Fibroblast of skin of right quadriceps (primary cell): ENCODE measurements at places on chromosomes 6 and 20.

GRCh38 chr20:8662433-8662954 lies 406.4 kb upstream of the PLCB4 start:
- no peak for DNase-seq

GRCh38 chr6:109531446-109531845 lies 48.4 kb upstream of the ZBTB24 start:
- no peak for DNase-seq

- peak; percentile 21 for DNase-seq
Measured at GRCh38 chr6:56652231-56652630, 9.5 kb upstream of the DST start.

- peak; percentile 31 for DNase-seq
Measured at GRCh38 chr6:148530976-148531375, 188.3 kb downstream of the SASH1 start.

DNA sequence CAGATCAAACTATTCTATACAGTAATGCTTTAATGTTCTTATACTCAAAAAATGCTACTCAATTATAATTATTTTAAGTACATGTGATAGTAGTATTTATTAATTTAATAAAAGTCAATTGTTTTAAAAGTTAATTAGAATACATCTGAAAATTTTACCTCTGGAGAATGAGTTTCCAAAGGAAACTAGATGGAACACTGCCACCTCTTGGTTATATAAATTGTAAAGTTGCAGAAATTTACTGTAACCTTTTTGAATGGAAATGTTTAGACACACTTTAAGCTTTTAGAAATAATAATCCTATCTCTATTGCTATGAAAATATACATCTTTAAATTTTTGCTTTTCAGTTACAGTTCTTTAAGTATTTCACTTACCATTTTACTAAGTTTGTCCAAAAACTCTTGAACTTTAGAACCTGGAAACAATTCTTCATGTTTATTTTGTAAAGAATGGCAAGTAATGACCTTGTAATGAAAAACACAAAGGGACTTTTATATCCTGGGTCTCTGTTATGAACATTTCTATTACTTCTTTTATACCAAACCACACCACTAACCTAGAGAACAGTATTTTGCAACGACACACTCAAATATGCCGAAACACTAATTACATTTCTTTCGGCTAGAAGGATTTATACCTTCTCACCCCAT lies 10.9 kb upstream of the BMP5 start:
- peak; percentile 16 for DNase-seq

DNA sequence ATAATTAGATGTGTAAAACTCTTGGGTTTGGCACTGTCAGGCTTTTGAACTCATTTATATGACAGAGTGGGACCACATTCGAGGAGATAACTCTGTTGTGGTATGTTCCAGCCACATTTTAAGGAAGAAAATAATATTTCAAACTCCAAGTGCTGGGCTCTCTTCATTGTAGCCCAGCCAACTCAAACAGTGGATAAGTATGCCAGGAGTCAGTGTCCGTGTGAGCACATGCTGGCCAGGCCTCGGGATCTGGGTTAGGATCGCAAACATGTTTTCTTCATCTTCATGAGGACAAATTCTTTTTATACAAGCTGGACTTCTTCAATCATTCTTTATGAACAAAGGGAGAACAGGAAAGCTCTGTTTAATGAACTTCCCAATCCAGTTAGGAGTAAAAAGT lies 497.5 kb downstream of the MAFB start:
- DNase-seq = no peak

GRCh38 chr6:155587817-155588216 lies 132.2 kb upstream of the NOX3 start:
- DNase-seq = no peak

DNA sequence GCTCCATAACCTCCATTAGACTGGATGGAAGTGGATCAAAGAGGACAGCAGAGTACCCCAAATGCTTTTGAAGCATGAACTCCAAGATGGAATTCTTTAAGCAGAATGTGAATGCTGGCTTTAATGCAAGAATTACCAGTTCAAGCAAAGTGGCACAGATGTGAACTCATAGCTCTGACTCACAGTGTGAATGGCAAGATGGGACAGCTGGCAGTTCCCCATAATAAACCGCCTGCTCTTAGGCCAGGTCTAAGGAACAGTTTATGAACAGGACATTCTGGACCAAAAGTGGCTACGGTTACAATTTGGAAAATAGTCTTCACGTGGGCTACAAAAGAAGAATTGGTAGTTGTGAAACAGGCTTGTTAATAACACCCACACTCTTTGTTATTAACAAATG lies 76.5 kb downstream of the SPTLC3 start:
- DNase-seq = no peak

- no peak for DNase-seq
Measured at GRCh38 chr6:137162692-137163306, 10.6 kb downstream of the IL22RA2 start.

DNA sequence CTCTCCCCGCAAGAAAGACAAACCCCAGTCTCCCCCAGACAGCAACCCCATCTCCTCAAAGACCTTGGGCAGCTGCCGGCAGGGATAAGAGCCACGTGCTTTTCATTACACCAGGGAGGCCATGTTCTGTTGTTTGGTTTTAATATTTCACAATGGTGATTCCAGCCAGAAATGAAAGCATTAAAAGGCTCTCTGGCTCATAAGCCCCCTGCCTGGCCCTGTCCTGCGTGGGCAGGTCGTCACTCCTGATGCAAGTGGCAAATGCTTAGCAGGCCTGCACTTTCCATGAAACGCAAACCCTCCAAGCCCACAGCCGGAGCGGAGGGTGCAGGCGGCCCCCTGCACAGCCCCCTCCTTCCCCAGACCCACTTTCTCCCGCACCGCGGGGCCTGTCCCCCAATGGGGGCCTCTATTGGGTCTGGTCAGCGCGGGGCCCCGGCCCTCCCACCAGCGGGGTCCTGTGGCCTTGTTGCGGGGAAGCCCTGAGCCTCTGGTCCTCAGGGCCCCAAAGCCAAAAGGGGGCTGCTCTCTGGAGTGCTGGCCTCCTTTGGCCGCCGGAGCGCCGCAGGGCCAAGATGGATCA lies 77.2 kb downstream of the TMEM242 start:
- DNase-seq = peak; percentile 79

- DNase-seq = no peak
Measured at GRCh38 chr6:131443514-131443913, 129.5 kb upstream of the ARG1 start.

GRCh38 chr20:17681726-17682102 lies 328 bp downstream of the RRBP1 start:
- no peak for DNase-seq

- DNase-seq = no peak
Measured at GRCh38 chr20:49310705-49311104, 32.8 kb upstream of the ZNFX1 start.

DNA sequence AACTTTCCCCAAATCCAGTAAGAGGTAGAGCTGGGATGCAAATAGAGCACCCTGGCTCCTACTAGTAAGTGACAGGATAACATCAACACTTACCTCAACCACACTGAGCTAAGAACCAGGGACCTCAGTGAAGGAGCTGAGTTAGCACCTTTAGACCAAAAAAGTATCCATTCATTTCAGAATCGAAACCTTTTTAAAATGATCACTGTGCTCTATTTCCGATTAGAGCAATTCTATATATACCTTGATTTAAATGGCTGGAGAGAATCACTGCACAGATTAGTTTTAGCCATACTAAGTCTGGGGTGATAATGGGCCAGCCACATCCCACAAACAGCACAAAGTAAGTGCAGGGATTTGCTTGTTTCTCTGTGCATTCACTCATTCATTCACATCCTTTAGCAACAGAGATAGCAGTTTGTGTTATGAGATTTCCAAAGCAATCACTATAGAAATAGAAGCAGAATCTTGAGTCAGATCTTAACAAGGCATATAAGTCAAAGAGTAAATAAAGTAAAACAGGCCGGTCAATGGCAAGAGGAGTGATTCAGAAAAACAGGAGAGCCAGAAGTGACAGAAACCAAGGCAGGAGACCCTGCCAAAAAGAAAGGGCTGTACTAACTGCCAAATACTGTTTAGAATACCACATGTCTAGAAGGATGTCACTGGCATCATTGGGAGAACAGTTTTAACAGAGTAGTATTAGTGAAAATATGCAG lies 136.3 kb downstream of the KIF13A start:
- DNase-seq = peak; percentile 8

- DNase-seq = peak; percentile 41
Measured at GRCh38 chr6:147949981-147950622, 392.5 kb upstream of the SASH1 start.

DNA sequence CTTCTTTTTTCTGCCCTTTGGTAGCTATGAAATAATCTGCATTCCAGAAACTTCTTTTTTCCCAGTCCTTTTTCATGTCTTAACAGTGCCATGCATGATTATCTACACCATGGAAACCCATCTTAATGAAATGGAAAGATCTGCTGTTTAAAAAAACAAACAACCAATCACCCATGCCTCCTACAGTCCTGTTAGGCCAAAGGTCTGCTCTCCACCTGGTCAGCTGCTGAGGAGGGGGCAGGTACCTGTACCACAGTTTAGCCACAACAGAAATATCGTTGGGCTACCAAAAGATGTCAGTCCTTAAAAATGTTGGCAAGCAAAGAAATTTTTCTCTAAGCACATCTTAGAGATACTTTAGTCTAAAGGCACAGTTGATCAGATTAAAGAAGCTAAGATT lies 112.6 kb downstream of the SLC16A10 start:
- no peak for DNase-seq

DNA sequence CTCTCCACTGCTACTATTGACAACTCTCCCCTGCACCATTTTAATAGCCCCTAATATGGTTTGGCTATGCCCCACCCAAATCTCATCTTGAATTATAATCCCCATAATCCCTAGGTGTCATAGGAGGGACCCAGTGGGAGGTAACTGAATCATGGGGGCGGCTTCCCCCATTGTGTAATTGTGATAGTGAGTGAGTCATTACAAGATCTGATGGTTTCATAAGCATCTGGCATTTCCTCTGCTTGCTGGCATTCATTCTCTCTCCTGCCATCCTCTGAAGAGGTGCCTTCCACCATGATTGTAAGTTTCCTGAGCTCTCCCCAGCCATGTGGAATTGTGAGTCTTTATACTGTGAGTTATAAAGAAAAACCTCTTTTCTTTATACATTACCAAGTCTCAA lies 74.1 kb upstream of the TCF21 start:
- DNase-seq = peak; percentile 64

DNA sequence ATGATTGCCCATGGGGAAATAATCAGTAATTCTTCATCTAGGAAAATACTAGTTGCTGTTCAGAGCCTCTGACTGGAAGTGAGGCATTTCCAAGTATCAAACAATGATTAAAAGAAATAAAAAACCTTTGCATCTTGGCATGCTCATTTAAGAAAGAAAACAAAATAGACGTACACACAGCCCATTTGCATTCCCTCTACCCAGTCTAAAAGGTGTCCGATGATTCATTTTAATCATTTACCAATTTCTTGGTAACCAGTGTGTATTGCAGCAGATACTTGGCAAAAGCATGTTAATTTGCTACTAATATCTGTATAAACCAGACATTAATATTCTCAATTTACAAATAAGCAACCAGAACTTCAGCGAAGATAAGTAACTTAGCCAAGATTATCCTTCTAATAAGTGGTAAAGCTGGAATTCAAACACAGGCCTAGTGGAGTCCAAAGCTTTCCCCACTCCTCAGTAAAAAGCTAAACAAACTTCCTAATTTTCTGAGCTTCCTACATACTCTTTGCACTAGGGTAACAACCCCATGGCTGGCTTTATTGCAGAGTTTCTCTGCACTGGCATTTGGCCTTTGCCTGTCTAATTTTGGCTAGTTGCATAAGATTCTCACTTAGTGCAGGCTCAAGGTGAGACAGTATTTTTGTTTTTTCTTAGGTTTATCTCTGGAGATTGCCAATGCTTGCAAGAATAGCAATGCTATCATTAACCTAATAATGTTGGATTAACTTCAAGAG lies 338.1 kb downstream of the PRKN start:
- DNase-seq = no peak

DNA sequence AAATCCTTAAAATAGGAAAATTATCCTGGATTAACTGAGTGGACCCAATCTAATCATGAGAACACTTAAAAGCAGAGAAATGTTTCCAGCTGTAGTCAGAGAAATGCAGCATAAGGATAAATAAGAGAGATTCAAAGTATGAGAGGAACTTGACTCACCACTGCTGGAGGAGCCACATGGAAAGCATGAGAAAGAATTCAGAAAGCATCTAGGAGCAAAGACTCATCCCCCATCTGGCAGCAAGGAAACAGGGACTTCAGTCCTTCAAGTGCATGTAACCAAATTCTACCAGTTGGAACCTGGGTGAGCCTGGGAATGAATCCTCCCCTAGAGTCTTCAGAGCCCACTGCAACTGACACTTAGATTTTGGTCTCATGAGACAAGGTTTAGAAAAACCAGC lies 33.7 kb downstream of the RNF146 start:
- peak; percentile 91 for DNase-seq

GRCh38 chr6:125749173-125749864 lies at the start of gene HEY2:
Gene HEY2, plus strand, starts transcription at chr6:125749632. Its CDS starts 145 bp downstream, at chr6:125749777.
- DNase-seq = peak; percentile 83

DNA sequence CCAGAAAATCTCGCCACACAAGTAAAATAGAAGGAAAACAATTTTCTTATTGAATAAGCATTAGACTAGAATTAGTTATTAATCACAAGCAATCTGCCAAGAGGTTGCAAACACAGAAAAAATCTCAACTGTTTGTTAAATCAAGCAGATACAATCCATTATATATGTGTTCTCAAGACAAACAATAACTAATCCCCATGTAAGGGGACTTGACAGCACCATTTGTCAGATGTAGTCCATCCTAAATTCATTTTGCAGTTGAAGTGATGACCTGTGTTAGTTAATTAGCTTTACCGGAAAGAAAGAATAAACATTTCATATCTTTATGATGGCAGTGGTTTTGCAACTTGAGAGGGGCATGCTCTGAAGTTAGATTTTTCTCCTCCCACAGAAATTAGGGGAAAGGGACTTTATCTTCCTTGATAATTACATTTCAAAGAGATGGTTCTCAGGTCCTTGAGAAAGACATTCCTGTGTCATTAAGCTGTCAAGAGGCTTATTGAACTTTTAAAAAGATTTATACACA lies 1588.0 kb downstream of the GRIK2 start:
- DNase-seq = no peak

GRCh38 chr6:42405021-42405420 lies 46.7 kb downstream of the TRERF1 start:
- DNase-seq = peak; percentile 50

- DNase-seq = no peak
Measured at GRCh38 chr20:38085026-38085425, 51.5 kb downstream of the RPRD1B start.

DNA sequence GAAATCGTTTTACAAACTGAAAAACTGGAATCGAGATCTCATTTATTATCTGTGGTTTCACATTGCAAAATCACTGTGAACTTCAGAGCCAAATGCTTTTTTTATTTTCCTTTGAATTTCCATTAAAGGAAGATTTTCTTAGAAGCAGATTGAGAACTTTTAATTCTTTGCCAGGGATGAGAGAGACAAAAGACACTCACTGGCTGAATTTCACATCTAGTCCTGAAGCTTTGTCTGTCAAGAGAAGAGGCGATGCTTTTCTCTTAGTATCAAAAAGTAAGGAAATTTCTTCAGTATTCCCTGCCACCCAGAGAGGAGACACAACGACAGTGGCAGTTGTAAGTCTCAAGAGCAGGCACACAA lies 141.8 kb downstream of the TMEM200A start:
- no peak for DNase-seq
